ENCODE measurements at places on chromosomes 16 and 17.
A peak's percentile ranks its signal among the peaks of the same experiment; 100 is the strongest.

GRCh38 chr17:72792771-72793170, 299.7 kb downstream of the SLC39A11 start:
- no peak for DNase-seq

GRCh38 chr17:50239937-50240336, 34.3 kb upstream of the TMEM92 start:
- no peak for DNase-seq

DNA sequence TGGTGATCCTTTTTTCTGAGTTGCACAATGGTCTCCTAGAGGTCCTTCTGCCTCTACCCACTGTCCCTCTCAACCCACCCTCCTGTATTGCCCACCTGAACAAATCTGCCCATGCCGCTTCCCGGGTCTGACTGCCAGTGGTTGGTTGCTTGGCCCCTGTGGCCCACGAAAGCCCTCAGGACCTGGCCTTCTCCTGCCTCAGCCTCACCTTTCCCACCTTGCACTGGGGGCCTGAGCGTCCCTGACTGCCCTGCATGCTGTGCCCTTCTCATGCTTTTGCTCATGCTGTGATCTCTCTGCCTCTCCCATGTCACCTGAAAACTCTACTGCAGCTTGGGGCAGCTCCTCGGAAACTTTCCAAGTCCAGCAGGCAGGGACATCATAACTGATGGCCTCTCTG, 13.8 kb upstream of the KDM6B start:
- DNase-seq = no peak

- DNase-seq = no peak
These were observed 68.9 kb upstream of the SDK2 start for GRCh38 chr17:73713136-73713535.

DNA sequence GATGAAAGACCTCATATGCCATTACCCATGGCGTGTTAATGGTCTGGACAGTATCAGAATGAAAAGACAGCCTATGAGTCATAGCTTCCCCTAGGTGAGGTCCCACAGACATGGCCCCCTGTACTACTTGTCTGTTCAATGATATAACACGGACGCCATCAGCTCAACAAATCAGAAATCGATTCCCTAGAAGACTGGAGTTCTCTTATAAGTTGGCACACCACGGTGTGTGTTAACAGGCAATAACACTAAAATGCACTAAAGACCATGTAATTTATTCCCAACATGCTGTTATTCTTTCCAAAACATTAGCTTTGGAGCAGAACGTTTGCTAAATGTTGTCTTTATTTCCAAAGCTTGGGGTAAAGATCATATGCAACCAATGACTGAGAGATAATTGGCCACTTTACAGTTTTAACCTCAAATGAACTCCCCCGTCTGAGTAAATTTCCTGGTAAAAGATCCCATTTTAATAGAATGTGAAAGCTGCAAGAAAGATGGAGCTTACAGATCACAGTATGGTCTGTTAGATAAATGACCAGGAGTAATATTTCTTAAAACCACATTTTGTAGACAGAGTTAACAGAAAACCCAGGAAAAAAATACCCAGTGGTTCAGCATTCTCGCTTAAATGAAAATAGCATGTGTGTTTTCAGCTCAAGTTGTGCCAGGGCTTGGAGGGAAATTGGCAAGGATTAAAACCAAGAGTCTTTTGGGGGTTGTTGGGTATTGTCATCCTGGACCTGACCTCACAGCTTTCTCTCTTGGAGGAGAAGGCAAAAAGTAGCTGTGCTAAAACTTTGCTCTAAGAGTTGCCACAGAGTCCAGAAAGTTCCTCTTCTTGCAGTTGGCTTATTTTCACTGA, 65.9 kb downstream of the PCTP start:
- DNase-seq = no peak

GRCh38 chr17:40442392-40443195, 656 bp upstream of the IGFBP4 start:
- no peak for DNase-seq

GRCh38 chr17:64022611-64023063, 2.2 kb upstream of the ICAM2 start:
- no peak for DNase-seq

DNA sequence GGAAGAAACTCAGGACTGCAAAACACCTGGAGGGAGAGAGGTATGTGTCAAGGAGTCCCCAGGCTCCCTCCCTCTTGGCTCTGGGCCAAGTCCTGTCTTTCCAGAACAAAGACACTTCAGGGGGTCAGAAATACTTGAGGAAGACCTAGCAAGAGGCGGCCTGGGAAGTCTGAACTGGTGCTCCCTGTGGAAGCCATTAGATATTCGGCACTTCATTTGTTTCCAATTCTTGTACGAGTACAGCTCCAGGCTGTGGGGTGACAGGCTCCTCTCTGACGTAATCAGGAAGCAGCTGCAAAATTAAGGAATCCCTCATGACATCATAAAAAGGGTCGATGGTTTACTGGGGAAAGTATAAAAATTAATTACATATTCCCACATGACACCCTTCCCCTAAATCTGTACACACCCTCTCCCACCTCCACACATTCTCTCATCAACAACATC, 108.7 kb downstream of the SMG6 start:
- no peak for DNase-seq

DNA sequence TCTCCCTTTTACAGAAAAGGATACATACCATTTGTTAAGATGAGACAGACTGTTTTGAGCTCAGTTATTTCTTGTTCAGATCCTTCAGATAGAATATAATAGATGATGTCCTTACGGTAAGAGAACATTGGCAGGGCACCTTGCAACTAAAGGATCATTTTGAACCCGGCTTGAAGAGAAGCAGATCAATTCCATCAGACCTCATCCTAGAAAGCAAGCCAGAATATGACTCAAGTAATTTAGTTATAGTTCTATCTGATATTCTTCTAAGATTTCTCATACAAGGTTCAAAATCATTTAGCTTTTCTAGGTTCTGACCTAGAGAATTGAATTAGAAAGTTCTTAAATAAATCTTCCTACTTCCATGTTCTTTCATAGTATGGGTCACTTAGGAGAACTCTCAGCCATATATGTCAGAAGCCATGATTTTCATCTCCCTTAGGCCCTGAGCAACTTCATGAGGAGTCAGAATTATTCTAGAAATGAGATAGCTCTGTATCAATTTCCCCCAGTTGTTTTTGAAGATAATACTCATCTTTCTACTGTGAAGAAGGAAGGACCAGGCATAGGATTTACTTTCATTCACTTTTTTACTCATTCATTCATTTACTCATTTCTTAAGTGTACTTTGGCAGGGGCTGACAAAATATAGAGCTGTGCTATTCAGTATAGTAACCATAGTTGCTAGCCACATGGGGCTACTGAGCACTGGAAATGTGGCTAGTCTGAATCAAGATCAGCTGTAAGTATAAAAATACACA, 2.5 kb upstream of the CMTM1 start:
- no peak for DNase-seq

DNA sequence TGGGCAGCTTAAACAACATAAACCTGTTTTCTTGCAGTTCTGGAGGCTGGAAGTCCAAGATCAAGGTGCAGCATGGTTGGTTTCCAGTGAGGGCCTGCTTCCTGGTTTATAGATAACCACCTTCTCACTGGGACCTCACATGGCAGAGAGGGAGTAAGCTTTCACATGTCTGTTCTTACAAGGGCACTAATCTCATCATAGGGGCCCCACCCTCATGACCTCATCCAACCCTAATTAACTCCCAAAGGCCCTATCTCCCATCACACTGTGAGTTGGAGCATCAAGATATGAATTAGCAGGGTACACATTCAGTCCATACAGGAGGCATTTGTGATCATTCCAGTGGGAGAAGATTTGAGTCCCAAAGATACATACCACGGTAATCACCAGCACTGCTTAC, 50.5 kb upstream of the GRIN2A start:
- no peak for DNase-seq

DNA sequence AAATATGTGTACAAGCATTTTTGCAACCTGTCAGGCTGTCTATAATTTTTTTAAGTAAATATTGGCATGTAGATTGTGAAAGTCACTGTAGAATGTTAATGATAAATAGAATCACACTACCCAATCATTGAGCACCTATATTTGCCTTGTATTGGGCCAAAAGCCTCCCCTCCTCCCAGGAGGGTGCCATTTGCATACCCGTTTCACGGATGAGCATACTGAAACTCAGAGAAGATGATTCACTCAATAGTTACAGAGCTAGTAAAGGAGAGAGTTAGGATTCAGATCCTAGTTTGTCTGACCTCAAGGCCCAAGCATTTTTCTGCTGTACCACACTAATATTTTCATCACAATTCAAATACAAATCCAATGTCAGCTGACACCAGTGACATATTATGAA, 299.7 kb upstream of the CDH11 start:
- DNase-seq = no peak

- DNase-seq = no peak
These were observed 138.8 kb downstream of the CCDC182 start for GRCh38 chr17:57606111-57606875.

GRCh38 chr17:36945959-36946725, 2.6 kb upstream of the AATF start:
- DNase-seq = no peak

GRCh38 chr17:58324056-58324408, 4.6 kb downstream of the TSPOAP1 start:
- no peak for DNase-seq

DNA sequence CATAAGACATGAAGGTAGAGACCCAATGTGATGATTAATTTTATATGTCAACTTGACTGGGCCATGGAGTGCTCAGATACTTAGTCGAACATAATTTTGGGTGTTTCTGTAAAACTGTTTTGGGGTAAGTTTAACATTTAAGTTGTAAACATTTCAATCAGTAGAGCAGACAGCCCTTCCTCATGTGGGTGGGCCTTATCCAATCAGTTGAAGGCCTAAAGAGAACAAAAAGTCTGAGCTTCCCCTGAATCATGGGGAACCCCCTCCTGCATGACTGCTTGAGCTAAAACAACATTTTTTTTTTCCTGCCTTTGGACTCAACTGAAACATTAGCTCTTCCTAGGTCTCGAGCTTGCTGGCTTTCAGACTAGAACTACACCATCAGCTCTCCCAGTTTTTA, 327.3 kb upstream of the SOX9 start:
- no peak for DNase-seq

DNA sequence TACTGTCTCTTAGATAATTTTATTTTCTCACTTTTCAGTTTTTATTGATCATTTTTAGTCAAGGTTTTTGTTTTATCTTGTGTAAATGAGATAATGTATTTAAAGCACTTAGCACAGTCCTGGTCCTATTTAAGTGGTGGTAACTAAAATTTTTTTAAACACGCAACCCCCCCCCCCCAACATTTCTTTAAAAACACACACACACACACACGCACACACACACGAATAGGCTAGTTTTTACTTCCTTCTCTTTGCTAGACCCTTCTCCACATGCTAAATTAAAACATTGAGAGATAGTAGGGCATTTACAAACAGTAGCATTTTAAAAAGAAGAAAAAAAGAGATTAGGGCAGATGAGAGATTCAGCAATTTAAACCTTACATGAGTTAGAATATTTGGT, 5.0 kb downstream of the NFATC3 start:
- DNase-seq = no peak

- DNase-seq = peak; percentile 95
These were observed 9.3 kb downstream of the CORO6 start for GRCh38 chr17:29613352-29613837.

- DNase-seq = no peak
These were observed 41.8 kb downstream of the CYB5D2 start for GRCh38 chr17:4184811-4185210.

DNA sequence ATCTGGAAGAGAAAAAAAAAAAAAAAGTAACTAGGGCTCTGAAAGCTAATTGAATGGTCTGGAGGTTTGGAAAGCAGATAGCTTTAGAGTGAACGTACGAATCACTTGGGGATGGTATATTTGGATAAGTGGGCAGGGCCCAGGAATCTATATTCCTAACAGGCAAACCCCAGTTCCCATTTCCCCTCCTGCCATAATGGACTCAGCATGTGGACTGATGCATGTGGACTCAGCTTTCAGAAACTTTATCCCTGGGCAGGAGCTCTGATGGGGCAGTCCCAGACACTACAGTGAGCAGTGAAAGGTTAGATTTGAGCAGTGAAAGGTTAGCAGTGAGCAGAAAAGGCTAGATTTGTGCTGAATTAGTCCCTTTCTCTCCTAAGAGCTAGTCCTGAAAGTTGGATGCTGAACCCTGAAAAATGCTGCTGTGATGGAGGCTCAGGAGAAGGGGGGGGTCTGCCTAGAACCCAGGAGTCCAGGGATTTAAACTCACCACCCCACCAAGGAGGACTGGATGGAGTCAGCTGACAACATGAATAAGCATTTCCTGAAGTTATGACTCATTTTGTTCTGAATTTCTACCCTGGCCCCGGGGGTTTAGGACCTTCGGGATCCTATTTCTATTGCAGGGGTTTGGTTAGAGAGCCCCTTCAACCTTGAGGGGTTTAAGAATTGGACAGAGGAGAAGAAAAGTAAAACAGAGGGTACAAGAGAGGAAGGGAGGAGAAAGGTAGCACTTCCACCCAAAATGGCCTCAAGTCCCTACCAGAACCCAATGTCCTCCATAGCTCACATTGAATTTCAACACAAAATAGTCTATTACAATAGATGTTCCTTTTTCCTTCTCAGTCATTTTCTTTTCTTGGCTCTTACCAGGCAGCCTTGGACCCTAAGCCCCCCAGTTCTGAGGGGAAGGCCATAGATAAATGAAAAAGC, 10.3 kb upstream of the FZD2 start:
- no peak for DNase-seq

GRCh38 chr17:82977606-82978005, 101.8 kb upstream of the METRNL start:
- DNase-seq = no peak

DNA sequence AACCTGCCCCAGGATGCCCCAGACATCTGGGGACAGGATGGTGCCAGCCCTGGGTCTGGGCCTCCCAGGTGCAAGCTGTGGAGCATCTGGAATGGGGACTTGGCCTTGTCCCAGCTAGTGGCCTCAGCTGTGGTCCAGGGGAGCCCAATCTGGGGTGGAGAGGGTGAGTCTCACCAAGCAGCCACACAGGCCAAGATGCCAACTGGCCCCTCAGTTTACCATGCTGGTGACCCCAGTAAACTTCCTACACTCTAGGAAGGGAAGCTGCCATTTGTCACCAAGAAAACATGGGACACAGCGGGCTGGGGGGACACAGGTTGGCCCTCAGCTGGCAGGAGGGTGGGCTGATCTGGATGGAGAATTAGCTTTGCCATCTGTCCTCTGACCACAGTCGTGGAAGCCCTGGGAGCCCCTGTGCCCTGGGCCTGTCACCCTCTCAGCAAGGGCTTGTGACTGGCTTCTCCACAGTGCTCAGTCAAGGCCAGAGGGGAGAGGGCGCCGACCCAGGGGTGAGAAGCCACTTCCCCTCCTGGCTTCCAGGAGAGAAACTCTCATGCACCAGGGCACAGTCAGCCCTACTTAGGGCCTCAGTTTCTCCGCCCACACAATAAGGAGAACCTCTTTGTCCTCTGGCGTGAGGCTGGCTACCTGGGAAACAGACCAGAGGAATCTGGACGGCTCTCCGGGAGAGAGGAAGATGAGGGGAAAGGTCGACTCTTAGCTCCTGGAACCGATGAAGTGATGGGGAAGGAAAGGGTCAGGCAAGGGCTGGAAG, 126.4 kb upstream of the SMURF2 start:
- DNase-seq = no peak
